ENCODE measurements at places on chromosomes 6 and 20.

DNA sequence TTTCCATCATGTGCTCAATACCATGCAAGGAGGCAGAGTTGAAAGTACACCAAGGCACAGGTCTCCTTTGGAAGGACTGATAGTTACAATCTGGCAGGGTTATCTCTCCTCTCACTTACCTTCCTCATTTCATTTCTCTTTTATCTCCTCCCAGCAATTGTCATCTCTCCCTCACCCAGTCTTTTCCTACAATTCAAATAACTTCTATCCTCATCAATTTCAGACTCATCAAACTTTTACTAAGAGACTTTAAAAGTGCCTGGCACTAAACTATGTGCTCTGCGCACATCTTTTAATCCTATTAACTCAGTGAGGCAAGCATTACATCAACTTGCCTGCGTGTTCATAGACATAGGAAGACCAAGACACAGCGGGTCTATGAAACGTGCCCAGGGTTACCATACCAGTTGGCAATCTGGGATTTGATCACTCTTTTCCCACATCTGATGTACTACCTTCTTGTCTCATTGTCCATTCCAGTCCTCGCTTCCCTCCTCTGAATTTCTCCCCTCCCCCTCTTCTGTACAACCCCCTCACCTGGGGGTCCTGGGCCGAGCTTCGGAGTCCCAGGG is 1.2 kb downstream of the VARS1 start:
- DNase-seq, result no peak

DNA sequence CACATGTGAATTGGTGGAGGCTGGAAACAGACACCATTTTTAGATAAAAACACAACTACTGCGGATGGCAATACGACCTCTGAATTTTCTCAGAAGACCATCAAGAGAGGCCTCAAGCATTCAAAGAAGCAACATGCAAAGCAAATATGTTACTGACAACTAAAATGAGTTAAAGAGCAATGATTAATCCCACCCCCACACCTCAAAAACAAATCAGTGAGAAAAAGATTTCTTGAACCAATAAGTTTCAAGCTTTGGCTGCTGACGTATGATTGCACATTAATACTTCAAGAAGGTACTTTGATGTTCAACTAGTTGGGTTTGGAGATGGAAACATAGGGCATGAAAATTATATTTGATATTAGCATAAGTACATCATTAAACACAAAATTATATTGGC is 982 bp downstream of the MMUT start:
- no peak for DNase-seq

DNA sequence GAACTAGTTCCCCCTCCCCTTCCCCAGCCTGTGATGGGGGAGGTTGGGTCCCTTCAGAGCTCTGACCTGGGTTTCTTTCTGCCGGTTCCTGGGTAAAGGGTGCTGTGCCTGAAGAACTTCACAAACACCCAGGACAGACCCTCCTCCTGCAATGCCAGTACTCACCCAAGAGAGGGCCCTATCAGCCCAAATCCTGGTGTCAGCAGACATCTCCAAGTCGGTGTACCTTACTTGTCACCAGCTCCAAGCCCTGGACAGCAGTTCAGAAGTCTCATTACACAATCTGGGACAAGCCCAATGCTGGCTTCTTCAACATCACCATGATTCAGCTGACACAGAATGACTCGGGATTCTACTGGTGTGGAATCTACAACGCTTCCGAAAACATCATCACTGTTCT is 467 bp downstream of the TREML4 start:
- DNase-seq, result no peak

GRCh38 chr20:51752343-51752951 is 15.7 kb downstream of the ATP9A start:
- no peak for DNase-seq

DNA sequence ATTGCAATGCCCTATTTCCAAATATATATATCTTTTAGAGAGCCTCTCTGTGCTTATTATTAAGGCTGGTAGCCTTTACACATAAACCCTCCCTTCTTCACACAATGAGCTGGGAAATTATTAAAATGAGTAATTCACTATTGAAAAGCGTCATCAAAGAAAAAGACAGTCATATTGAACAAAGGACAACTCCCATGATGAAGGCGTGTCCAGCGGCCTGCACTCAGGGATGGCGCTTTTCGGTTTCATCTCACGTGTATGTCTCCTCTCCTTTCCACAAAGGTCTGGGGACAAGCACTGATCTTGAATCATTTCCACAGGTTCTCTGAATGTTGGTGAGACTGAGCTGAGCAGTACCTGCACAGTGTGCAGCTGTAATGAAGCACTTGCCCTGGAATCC is 3.5 kb downstream of the SERPINB9 start:
- no peak for DNase-seq

GRCh38 chr6:131215219-131215618 is 80.0 kb downstream of the AKAP7 start:
- no peak for DNase-seq

Measured in nucleus accumbens (tissue), 56 donors.